ENCODE measurements at places on chromosomes 2 and 18.

DNA sequence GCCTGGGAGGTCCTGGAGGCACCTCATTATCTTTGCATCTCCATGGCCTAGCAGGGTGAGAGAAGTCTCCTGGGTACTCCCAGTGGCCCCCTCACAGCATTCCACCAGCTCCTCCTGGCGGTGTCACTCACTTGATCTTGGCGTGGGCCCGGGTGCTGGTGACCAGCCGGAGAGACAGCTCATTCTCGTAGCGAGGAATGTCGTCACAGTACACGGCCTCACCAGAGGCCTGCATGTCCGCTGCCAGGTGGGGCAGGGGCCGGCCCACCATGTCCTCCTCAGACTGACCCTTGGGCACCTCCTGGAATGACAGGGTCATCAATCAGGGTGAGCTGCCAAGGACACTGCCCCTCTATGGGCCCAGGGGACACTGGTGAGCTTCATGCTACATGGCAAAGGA lies 42.4 kb downstream of the XDH start:
- no peak for DNase-seq

DNA sequence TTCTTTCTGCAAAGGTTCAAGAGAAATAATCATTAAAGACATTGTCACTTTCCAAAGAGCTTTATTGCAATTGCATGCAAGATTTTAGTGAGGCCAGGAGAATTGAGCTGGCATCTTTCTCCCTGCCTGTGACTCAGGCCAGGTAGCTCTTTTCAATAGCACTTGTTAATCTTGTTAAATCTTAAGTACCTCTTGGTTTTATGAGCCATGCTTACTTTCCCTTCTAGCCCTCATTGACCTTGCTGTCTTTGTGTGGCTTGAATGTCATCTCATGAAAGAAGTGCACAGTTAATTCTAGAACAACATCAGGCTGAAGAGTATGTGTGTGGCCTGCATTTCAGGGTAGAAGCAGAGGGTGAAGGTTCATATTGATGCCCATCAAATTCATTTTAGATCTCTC lies 14.8 kb upstream of the LGALSL start:
- DNase-seq: no peak

DNA sequence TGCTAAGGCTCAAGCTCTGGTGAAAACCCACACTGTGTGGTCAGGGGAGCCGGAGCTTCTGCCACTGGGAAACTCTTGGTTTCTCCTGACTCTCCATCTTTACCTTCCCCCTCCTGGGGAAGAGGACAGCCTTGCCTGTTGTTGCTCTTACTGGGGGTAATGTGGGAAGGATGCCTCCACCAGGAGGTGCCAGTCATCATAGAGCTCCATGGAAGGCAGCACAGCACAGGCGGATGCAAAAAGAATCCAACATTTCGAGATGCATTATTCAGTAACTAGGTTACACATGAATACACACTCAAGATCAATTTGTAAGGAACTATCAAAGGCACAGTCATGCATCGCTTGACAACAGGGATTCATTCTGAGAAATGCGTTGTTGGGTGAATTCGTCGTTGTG lies 322.6 kb downstream of the AFF3 start:
- no peak for DNase-seq

DNA sequence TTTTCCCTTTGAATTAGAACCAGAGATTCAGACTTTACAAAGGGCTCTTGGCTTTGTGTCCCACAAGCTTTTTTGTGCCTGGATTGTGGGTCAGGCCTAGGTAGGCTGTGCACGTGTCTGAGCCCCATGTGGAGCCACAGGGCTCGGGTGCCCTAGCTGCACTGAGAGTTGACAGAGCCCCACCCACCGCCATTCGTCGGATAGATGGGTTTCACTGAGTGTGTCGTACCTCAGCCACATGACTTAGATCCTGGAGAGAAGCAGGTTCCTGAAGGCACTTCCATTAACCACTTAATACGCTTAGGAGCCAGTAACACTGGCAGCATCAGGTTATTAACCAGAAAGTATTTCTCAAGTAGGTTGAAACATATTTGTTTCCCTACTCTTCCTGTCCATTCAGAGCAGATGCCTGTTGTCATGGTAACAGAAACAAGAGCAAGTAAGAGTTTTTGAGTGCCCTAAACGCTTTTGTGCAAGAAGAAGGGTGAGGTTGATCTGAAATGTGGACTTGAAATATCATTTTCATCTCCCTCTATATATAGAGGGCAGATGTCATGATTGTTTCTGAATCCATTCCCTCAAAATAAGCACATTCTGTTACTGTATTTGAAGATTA lies 30.0 kb downstream of the ADCYAP1 start:
- no peak for DNase-seq

DNA sequence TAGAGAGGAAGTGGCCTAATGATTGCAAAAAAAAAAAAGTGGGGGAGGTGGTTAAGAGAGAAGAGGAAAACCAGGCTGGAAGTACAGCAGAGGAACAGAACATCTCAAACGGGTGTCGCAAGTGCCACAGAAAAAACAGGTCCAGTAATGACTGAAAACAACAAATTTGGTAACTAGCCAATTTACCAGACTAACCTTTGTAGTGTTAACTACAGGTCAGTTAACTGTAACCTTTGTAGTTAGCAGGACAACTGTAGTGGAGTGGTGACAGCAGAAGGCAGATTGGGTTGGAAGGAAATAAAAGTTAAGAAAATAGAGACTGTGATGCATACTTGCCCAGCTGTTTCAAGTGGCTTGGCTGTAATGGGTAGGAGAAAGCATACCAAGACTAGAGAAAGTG lies 91.4 kb upstream of the CHST9 start:
- no peak for DNase-seq

DNA sequence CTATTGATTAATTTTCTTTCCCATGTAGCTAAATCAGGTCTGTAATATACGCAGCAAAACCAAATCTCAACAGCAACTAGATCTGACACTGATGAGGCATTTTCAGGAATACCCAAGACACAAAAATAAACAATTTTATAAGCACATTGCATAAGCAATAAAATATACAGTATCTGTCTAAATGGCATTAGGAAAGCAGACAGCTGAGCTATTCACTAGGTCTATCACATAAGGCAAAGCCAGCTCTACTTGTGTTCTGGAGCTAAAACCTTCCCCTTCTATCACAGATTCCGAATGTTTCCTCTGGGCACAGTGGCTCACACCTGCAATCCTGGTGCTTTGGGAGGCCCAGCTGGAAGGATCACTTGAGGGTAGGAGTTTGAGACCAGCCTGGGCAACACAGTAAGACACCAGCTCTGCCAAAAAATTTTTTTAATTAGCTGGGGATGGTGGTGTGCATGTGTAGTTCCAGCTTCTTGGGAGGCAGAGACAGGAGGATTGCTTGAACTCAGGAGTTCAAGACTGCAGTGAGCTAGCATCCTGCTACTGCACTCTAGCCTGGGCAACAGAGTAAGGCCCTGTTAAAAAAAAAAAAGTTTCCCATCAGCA lies 21.1 kb downstream of the PTPN2 start:
- no peak for DNase-seq

DNA sequence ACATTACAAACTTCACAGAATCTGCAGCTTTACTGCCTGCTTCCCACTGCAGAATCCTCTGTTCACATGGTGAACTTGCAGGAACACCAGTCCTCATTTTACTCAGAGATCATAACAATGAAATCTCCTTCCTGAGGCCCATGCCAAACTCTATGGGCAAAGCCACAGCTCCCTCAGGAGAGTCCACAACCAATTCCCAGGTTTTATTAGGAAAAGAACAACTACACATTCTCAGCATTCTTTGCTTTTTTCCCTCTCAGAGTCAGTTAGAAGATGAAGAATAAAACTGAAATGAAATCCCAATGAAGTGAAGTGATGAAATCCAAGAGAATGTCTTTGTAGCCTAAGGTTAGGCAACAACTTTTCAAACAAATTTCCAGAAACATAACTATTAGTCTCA lies 233.7 kb downstream of the DSEL start:
- peak; percentile 31 for DNase-seq

GRCh38 chr2:58709687-58710354 lies 468.7 kb upstream of the FANCL start:
- DNase-seq: no peak

GRCh38 chr18:48402953-48403352 lies 6.2 kb downstream of the ZBTB7C start:
- no peak for DNase-seq

- DNase-seq: no peak
Observed at GRCh38 chr2:207142461-207142860, 23.3 kb downstream of the KLF7 start.

GRCh38 chr2:28394331-28394877 lies 1.7 kb downstream of the FOSL2 start:
- DNase-seq: no peak

DNA sequence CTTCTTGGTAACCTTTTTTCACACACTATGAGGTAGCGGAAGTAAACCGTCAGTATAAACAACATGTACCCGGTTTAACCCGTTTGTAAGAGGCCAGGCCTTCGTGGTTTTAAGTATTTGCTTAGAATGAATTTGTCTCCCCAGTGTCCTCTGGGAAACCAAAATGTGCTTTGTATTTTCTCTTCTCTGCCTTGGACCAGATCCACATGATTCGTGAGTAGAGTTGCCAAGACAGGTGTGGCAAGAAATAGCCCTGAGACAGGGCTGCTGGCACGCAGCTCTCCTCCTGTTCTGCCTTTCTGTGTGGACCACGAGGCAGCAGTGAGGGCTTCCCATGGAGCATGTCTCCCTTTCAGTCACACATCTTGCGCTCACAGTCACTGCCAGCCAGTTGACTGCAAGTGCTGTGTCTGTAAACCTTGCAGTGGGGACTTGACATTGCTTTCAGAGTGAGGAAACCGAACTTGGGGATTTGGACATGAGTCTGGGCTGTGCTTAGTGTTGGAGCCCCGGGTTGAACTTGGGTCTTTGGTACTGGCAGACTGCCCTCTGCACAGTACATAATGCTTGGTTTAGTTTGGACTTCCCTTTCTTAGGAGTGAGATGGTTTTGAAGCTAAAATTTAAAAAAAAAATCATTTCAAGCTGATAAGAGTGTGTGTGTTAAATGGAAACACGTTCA lies 19.1 kb downstream of the BCL2L11 start:
- DNase-seq: no peak

- no peak for DNase-seq
Observed at GRCh38 chr2:109535217-109535946, 78.4 kb downstream of the SEPTIN10 start.

GRCh38 chr2:144358374-144358964 lies 161.4 kb downstream of the ZEB2 start:
- DNase-seq: no peak

GRCh38 chr2:19122220-19122619 lies 236.2 kb downstream of the OSR1 start:
- DNase-seq: no peak

DNA sequence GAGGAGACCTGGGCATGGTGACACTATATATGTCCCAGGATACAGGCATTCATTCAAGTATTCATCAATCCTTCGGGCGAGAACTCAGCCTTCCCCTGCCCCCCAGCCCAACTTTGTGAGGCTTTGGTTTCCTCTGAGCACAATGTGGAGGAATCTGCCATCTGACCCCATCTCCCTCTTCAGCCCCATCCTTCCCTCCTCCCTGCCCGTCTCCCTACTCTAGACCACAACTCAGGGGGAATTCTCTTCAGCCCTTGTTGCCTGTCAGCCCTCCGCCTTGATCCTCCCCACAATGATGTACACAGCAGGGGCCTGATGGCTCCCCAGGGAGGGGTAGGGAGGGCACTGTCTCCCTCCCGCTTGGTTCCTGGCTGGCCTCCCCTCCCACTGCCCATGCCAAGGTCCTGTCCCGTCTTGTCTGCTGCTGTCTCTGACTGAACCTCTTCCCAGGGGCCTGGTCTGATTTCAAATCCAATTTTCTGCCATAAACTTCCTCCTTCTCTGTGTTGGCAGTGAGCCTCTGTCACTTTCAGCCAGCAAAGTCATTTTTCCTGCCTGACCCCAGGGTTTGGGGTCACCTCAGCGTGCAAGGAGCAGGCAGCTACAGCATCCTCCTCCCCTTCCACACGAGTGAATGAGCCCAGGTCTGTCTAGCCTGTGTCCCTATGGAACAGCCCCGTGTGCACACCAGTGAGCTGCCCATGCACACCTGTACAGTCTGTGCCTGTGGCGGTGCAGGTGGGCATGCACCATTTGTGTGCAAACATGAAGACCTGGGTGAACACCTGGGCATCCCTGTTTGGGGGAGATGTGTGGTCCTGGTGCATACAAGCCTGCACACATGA lies 197.3 kb downstream of the CELF4 start:
- no peak for DNase-seq

DNA sequence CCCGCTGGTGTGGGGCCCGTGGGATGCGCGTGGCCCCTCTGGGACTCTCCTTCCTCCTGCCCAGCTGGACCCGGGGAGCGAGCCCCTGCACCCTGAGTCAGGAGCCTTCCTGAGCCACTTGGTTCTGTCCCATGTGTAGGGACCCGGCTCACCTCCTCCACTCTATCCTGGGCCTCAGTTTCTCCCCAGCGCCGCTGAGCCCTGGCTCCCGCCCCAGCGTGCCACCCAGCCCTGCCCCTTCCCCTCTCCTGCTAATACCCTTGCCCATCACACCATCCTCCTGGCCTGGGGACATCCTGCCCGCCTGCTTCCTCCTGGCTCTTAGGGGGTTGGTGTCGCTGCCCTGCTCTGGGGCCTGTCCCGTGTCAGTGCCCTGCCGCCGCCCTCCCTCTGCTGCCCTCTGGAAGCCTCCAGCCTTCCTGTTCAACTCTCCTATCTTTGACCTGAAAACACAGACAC lies 24.8 kb downstream of the GPC1 start:
- no peak for DNase-seq

DNA sequence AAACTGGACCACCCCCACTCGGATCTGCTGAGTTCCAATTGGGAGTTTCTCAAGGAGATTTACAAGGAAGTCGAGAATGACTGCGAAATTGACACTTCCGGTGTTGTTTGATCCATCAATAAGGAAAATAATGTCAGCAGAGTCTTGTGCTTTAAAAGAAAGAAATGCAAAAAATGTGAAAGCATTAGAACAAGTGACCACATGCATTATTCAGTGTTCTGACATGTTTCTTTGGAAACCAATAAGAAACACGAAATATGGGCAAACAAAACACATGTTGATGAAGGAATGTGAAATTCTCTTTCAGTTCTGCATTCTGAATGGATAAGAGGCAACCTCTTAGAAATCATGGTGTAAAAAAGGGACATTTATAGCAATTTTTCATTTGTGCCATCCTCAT lies 25.9 kb downstream of the COL6A3 start:
- no peak for DNase-seq

- DNase-seq: peak; percentile 27
Observed at GRCh38 chr2:58156780-58157179, 84.3 kb downstream of the FANCL start.

DNA sequence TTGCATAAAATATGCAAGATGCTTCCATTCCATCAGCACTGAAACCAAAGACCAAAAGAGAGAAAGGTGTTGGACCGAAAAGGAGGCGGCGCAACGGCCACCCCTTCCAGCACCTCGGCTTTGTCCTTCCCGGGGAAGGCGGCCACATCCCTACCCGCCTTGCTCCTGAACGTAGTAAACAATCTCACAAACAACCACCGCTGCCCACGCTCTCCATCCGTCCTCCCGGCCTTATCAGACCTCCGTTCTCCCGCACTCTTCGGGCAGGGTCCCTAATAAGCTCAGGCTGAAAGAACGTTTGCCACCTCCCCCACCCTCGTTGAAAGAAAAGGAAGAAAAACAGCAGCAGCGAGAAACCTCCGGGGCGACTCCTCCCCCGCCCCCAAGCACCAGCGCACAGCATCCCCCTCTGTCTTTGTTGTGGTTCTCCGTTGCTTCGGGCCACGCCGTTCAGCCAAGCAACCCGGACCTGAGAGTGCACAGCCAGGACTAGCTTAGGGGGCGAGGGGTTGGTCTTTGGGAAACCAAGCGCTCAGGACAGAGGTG lies 4.4 kb downstream of the EVX2 start:
- no peak for DNase-seq

GRCh38 chr18:10792181-10792580 lies 266.4 kb downstream of the NAPG start:
- DNase-seq: no peak

- no peak for DNase-seq
Observed at GRCh38 chr18:74611765-74612164, 14.1 kb downstream of the ZNF407 start.

Measured in stromal cell of bone marrow (primary cell).